ENCODE measurements at places on chromosomes 2 and 18.

- DNase-seq: no peak
Observed at GRCh38 chr18:70420146-70420898, 131.5 kb downstream of the SOCS6 start.

GRCh38 chr2:207123335-207123744, 42.4 kb downstream of the KLF7 start:
- DNase-seq: no peak

DNA sequence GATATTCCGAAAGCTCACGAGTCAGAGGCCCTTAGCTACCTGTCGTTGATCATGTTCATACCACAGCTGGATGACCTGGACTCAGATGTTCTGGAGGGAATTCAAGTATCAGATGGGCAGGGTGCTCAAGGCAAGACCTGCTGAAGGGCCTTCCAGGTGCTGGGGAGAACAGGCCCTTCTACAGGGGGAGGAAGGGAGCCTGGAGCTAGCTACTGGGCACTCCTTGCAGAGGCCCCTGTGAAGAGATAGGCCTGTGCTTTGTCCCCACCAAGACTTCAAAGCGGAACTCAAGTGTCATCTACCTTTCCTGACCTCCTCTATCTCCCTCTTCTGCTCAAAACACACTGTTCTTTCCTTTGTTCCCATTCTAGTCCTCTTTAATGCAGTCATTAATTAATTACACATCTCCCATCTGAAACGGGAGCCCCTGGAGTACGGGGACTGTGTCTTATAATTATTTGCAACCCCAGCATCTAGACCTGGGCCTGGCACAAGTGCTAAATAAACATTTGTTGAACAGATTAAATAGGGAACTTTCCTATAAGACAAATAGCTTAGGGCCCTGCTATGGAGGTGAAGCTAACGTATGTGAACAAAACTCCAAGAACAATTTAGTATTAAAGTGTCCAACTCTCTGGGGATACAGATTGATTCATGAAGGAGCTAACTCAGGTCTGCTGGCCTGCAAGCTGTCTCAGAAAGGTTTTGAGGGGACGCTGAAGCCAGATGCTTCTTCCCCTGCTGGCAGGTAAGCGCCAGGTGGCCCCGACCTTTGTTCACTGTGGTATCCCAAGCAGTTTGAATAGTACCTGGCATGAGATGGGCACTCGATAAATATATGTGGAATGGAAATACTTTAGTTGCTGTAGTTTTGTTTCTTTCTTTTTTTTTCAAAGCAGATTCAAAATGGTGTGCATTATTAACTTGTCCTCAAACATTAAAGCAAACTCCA, 22.0 kb downstream of the RHOB start:
- no peak for DNase-seq

DNA sequence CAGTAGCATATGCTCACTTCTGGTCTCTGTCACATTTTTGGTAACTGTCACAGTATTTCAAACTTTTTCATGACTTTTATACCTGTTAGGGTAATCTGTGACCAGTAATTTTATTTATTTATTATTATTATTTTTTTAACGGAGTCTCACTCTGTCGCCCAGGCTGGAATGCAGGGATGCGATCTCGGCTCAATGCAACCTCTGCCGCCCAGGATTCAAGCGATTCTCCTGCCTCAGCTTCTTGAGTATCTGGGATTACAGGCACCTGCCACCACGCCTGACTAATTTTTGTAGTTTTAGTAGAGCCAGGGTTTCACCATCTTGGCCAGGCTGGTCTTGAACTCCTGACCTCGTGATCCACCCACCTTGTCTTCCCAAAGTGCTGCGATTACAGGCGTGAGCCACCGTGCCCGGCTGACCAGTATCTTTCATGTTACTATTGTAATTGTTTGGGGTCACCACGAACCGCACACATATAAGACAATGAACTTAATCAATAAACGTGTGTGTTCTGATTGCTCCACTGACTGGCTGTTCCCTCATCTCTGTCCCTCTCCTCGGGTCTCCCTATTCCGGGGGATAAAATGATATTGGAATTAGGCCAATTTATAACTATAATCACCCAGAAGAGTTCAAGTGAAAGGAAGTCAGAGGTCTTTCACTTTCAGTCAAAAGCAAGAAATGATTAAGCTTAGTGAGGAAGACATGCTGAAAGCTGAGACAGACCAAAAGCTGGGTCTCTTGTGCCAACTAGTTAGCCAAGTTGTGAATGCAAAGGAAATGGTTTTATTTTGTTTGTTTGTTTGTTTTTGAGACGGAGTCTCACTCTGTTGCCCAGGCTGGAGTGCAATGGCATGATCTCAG, 22.9 kb downstream of the TGIF1 start:
- no peak for DNase-seq

DNA sequence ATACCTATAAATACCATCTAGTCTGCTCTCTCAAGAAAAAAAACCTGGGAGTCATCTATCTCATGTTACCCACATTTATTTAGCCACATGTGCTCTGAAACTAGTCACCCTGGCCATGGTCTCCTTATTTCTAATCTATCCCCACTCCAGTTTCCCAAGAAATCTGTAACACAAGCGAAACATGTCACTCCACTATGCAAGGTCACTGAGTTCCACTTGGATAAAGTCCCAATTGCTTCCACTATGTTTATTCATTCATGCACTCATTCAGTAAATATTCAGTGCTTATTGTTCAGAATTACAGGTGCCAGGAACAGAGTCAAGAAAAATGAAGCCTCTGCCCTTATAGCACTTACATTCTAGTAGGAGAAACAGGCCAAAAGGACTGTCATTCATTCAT, 369.4 kb upstream of the CYRIA start:
- DNase-seq: no peak

DNA sequence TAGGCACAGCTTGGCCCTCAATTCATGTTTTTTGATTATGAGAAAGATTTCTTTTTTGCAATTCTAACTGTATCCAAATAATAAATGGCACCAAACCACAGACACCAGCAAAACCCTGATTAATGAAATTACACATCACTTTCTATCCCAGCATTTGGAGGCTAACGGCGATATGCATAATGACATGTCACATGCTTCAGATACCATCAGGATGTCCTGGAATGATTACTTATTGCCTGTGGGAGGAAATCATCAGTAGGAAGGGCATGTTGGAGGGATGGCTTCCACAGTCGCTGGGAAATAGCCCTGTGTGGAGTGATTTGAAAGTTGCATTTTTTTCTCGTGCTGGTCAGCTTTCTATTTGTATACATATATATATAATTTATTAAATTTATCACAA, 121.7 kb downstream of the CMPK2 start:
- no peak for DNase-seq

DNA sequence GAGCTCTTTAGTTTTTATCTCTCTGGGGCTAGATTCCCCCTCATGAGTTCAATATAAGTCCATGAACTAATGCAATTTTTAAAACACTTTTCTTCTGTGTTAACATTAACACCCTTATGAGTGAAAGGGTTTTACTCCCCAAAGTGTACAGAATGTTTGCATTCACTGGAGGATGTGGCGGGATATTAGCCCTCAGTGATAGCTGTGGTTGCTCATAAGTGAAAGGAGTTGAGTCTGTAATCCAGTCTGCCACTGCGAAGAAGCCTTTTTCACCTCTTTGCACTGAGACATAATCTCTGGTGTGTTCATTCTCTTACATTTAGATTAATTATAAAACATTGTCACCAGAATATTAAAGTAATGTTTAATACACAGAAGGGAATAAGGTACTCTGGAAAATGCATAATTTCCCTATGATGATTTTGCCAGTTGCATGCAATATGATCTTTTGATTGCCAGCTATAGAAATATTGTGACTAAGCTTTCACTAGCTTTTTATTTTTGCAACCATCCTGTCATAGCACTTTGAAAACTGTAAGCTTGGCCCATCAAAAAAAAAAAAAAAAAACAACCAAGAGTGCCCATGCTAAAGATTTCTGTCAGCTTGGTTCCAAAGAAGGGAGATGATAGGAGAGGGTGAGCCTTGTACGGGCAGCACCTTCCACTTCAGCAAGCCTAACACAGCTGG, 113.2 kb downstream of the BCL11A start:
- DNase-seq: no peak

DNA sequence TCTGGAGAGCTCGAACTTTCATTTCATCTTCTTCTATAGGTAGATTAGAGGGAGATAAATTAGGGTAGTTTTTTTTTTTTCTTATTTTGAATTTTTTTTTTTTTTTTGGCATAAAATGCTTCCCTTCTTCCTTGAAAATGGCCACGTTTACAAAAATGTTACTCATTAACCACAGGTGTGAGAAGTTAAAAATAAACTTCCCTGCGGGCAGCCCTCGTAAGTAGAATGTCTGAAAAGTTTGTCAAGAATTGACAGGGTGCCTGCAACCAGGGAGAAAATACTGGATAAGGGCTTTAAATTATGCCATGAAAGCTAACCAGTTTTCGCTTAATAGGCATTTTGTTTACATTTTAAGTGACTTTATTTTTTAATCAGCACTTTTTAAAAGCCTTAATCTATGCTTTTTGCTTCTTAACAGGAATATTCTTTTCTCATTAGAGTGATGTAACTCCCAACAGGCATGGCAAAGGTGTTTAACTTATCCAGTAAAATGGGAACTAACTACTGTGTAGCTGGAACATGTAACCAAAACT, 4.2 kb upstream of the FN1 start:
- no peak for DNase-seq
